ENCODE measurements at places on chromosomes 2 and 18.

- DNase-seq = no peak
Observed at GRCh38 chr2:205053827-205054410, 508.6 kb downstream of the PARD3B start.

GRCh38 chr2:219574484-219575311 is 2.6 kb downstream of the INHA start:
- no peak for DNase-seq

DNA sequence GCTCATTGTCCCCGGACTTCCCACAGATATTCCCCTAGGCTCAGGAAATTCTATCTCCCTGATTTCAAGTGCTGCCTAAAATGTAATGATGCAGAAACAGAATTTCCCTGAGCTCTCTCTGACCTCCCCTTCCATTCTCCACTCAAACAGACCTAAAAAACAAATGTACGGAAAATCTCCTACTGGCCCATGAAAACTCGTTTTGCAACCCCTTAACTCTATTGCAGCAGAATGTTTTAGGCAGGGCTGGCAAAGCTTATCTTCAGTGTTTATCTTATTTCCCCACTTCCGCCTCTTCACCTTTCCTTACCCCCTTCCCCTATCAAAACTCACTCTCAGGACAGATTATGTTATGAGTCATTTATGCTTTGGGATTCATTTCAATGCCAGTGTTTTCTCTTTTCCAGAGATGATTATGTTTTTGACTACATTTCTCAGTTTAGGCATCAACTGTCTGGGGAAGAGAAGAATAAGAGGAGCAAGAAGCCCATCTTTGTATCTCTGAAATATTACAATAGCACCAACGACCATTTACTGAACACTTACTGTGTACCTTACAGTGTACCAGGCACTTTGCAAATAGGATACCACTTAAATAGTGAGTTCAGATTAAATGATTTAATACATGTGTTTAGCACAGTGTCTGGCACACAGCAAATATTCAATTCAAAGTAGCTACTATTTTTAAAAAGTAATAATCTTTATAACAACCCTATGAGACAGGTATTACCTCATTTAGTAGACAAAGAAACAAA is 53.9 kb upstream of the STPG4 start:
- DNase-seq = no peak

DNA sequence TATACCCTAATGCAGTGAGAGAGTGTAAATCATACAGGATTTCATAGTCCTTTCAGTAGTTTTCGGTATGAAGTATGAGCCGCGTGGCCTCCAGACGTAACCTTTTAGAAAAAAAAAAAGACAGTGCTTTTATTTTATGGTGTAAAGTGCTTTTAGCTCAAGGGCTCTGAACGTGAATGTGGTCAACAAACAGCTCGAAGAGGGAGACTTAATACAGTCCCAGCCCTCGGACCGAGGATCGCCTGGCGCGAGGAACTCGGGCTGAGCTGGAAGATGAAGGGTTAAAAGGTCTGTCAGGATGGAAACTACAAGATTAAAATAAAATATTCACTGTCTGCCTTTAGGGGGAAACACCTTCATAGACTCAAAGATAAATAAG is 4.0 kb upstream of the BCL11A start:
- no peak for DNase-seq

DNA sequence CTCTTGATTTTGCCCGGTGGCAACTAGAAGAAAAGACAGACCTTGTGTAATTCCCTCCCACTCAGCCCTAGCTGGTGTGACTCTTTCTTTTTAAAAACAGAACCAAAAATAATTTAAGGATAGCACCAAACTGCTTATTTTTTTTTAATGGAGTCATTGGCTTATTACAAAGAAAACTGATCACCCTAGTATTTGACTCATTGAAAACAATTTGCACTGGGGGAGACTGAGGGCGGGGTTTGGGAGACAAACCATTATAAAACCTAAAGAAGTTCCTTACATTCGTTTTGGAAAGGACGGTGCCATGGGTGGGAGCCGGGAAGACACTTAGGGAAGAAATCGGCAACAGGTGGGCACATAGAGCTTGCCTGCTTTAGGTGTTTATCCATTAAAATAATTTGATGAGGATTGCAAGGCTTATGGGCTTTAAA is 2.5 kb downstream of the PAX3 start:
- no peak for DNase-seq

All from cerebellum (tissue), 4 donors.